ENCODE measurements at places on chromosomes 11 and 22.
A peak's percentile ranks its signal among the peaks of the same experiment; 100 is the strongest.

- DNase-seq = no peak
These were observed 10.4 kb upstream of the ZNF74 start for GRCh38 chr22:20383538-20383937.

DNA sequence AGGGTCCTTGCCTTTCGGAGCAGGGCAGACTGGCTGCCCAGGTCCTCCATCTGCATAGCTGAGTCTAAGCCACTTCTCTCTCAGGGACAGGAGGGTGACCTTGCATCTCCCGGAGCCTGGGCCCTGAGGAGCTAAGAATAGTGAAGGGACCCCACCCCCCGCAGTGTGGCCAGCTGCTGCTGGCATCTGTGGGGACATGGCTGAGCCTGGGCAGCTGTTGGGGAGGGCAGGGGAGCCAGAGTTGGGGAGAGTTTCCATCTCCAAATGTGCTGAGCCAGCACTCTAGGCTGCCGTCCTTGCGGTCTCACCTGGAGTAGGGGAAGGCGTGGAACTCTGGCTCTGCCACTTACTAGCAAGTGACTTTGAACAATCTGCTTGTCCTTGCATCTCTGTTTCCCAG, 34.8 kb upstream of the SHISAL1 start:
- no peak for DNase-seq

GRCh38 chr22:48869161-48869560, 958.5 kb downstream of the BRD1 start:
- DNase-seq = no peak

GRCh38 chr11:130216591-130217132, 57.1 kb downstream of the ST14 start:
- no peak for DNase-seq

DNA sequence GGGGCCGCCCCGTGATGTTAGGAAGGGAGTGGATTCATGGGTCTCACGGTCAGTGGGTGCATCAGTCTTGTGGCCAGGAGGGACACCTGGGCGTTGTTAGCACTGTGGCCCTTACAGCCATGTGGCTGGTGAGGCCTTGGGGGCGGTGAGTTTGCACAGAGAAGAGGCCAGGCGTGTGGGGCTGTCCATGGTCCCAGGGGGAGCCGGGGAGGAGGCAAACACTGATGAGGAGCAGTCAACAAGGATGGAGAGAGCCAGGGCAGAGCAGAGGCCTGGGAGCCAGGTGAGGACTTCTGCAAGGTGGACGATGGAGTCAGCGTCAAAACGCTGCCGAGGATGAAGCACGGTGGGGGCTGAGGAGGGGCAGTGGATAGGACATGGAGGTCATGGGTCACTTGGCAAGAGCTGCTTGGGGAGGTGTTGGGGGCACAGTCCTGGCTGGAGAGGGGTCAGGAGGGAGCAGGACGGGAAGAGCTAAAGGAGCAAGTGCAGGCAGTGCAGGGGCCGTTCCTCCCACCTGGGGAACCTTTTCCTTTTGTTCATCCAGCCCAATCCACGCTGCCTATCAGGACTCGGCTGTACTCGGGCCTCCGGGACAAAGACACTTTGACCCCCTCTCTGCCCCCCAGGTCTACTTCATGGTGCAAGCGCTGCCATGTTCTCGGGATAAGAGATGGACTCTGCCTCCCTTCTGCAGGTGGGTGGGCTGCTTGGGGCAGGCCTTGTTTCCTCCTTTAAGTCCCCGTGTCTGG, 801.1 kb downstream of the TBC1D22A start:
- no peak for DNase-seq

- DNase-seq = no peak
These were observed 6.7 kb downstream of the HSD17B12 start for GRCh38 chr11:43687120-43687791.

- DNase-seq = no peak
These were observed 80.1 kb downstream of the EMSY start for GRCh38 chr11:76524919-76525318.

GRCh38 chr11:125777309-125777708, 1.3 kb downstream of the PATE2 start:
- DNase-seq = no peak

DNA sequence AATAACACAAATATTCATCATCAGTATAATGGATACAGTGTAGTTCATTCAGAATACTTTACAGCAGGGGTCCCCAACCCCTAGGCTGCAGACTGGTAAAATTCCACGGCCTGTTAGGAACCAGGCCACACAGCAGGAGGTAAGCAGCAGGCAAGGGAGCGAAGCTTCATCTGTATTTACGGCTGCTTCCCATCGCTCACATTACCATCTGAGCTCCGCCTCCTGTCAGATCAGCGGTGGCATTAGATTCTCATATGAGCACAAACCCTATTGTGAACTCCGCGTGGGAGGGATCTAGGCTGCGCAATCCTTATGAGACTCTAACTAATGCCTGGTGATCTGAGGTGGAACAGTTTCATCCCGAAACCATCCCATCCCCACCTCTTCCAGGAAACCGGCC, 125.1 kb downstream of the SERGEF start:
- DNase-seq = no peak

- no peak for DNase-seq
These were observed 2.3 kb upstream of the CRY2 start for GRCh38 chr11:45844822-45845578.

- no peak for DNase-seq
These were observed 38.9 kb upstream of the EED start for GRCh38 chr11:86205421-86206336.

DNA sequence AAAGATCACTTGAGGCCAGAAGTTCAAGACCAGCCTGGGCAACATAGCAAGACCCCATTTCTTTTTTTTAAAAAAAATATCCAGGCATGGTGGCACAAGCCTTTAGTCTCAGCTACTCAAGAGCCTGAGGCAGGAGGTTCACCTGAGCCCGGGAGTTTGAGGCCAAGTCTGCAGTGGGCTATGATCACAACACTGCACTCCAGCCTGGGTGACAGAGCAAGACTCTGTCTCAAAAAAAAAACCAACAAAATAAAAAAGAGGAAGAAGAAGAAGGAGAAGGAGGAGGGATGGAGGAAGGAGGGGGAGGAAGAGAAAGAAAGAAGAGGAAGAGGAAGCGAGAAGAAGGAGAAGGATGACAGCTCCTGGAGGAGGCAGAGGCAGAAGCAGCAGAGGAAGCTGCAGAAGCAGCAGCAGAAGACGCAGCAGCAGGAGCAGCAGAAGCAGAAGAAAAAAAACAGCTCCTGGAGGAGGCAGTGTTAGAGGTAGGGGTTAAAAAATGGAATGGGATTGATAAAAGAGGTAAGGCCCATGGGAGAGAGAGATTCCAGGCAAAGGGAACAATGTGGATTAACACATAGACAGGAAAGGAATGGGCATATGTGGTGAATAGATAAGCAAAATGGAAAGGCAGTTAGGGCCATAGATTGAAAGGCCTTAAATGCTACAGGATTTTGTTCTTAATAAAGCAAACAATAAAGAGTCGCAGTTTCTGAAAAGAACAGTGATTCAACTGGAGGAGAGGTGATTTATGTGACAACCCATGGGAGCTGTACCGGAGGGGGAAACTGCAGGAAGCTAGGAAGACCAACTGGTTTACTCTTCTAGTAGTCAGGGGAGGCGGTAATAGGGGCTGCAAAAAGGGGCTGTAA, 10.9 kb downstream of the PRCP start:
- DNase-seq = no peak

- DNase-seq = no peak
These were observed 59.0 kb upstream of the KCNQ1OT1 start for GRCh38 chr11:2758751-2759150.

- DNase-seq = no peak
These were observed 144.1 kb upstream of the B3GAT1 start for GRCh38 chr11:134556186-134556585.

DNA sequence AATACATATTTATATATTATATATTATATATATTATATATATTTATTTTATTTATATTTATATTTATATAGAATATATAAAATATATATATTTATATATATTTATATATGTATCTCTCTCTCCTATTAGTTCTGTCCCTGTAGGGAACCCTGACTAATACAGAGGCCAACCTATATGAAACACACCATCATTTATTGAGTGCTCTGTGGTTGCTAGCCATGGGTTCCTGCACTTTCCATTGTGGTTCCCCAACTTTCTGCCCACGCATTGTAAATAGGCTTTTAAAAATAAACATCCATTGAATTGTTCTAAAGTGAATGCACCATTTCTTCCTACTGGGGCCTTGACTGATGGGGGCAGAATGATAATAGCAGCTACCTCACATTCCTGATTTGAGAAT, 93.8 kb upstream of the SESN3 start:
- DNase-seq = no peak

- peak; percentile 91 for DNase-seq
These were observed 36.0 kb downstream of the KCNQ1 start for GRCh38 chr11:2480874-2481220.

DNA sequence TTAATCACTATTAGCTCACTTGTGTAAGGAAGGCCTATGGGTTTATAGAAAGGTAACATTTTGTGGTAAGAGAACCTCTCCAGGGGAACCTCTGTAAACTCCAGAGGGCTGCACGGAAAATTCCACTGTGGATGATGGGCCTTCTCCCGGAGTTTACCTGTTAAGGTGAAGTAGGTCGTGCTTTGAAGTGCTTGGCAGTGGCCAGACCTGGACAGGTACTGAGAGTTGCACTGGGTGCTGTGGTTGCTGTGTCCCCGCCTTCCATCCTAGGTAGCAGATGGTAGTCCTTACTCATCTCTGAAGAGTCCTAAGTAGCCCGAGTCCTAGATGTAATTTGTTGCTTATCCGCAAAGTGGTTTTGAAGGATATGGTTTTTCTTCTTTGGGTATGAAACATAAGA, 133.4 kb downstream of the TEAD1 start:
- no peak for DNase-seq

DNA sequence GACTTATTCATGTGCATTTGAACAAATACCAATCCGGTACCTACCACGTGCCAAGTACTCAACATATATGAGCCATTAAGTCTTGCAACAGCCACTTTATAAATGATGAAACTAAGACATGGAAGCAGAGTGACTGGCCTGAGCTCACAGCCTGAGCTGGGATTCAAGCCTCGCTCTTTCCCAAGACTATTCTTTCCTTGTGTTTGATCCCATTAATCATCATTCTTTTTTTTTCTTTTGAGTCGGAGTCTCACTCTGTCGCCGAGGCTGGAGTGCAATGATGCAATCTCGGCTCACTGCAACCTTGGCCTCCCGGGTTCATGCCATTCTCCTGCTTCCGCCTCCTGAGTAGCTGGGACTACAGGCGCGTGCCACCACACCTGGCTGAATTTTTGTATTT, 119.3 kb downstream of the ABTB2 start:
- no peak for DNase-seq

- DNase-seq = no peak
These were observed 883.0 kb downstream of the TBC1D22A start for GRCh38 chr22:47645450-47645914.

- DNase-seq = no peak
These were observed 46.5 kb downstream of the FBLN1 start for GRCh38 chr22:45548991-45549761.

DNA sequence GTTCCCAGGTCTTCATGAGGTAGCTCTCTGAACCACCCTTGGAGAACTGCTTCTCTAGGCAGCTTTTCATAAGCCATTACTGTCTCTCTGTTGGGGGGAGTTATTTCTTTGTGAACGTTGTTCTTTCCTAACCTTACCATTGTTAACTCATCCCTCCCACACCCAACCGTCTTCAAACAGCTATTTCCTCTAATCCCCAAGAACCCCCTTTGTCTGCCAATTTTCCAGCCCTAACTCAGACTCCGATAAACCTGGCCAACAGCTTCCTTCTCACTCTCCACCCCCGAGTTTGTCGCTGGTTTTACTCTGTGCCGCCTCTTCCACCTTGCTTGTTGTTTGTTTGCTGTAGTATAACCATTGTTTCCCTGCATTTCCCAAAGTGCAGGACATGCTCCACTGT, 131.5 kb downstream of the CCDC34 start:
- no peak for DNase-seq

- no peak for DNase-seq
These were observed 48.4 kb upstream of the MICAL2 start for GRCh38 chr11:12061851-12062560.

DNA sequence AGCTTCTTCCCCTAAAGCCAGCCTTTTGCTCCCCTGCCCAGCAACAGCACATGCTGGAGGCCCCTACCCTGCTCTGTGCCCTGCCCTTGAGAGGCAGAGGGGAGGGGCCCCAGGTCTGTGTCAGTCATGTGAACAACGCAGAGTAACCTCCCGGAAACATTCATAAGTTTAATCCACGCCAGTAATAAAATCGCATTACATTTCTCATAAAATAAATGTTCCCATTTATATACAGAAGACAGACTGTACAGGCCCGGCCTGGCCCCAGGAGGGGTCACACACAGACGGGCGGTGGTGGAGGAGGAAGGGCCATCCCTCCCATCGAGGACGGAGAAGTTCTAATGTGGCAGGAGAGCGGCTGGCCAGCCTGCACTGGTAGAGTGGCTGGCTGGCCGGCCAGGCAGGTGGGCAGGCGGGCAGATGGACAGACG, 39.5 kb downstream of the LMO1 start:
- DNase-seq = no peak

DNA sequence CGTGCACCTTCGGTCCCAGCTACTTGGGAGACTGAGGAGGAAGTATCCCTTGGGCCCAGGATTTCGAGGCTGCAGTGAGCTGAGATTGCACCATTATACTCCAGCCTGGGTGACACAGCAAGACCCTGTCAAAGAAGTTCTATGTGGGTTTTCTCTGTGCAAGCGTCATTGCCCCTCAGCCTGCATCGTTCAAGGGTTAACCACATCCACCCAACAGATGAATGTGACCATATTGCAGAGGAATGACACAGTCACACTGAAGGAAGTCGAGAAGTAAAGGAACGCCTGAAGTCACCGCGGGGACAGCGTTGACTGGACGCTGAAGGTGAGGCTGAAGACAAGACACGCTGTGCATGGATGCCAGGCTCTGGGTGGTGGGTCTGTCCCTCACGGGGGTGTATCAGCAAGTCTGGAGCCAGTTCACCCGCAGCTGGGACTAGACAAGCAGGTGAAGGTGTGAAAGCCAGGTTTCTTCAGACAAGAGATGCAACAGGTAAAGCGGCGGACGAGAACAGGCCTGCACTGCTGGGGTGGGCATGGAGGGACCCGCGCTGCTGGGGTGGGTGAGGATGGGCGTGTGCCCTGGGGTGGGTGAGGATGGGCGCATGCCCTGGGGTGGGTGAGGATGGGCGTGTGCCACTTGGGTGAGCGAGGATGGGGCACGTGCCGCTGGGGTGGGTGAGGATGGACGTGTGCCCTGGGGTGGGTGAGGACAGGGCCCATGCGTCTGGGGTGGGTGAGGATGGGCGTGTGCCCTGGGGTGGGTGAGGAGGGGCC, 36.5 kb upstream of the TOLLIP start:
- no peak for DNase-seq

DNA sequence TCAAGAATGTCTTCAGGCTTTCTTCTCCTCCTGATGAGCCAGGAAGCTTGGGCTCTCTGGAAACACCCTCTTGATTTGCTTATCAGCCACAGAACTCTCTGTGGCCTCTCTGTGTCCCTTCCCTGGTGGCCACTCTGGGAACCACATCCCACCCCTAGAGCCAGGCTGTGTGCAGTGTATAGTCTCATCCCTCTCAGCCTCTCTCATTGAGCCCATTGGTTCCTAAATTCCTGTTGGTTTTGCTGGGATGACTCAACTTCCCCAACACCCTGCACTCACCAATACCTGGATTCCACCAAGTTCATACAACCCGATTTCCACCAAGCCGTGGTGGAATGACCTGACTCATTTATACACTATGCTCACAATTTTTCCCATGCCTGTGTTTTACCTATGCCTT, 5.2 kb downstream of the IRAG1 start:
- DNase-seq = no peak

Measured in bone marrow (tissue), 2 donors.